B cell (primary cell): ENCODE measurements at places on chromosomes 2 and 18. TPM values are rescaled to one million over a fixed set of nuclear protein-coding genes. Genes with fewer than 3 reads are reported as not detected.

The CD8B2 gene
- 0.03 TPM in 1 of 2 replicates, not detected in the other for polyA plus RNA-seq

The SERPINB3 gene
- not detected in 2 replicates for polyA plus RNA-seq

The LHCGR gene
- polyA plus RNA-seq = not detected in 2 replicates

The CXCR4 gene
- polyA plus RNA-seq = 1,832 and 1,901 TPM in 2 replicates

The WDR43 gene
- polyA plus RNA-seq = 22.5 and 28.7 TPM in 2 replicates

The IL36G gene
- polyA plus RNA-seq = not detected in 2 replicates

The AGBL5 gene
- polyA plus RNA-seq = 9.4 and 10.0 TPM in 2 replicates

The ASPRV1 gene
- 0.68 and 1.1 TPM in 2 replicates for polyA plus RNA-seq

The TP53I3 gene
- 7.3 and 8.0 TPM in 2 replicates for polyA plus RNA-seq

The APOB gene
- not detected in 2 replicates for polyA plus RNA-seq

The MAP2 gene
- 1.8 and 1.9 TPM in 2 replicates for polyA plus RNA-seq

The ANKRD30BL gene
- not detected in 2 replicates for polyA plus RNA-seq

The OSBPL1A gene
- polyA plus RNA-seq = 0.57 and 1.6 TPM in 2 replicates
